ENCODE measurements at places on chromosomes 6 and 20.

GRCh38 chr6:47665112-47665511 lies 33.3 kb upstream of the ADGRF4 start:
- DNase-seq = no peak

- no peak for DNase-seq
These were observed 19.5 kb upstream of the SUMO4 start for GRCh38 chr6:149380523-149380922.

- peak; percentile 75 for DNase-seq
These were observed 2.4 kb downstream of the EDEM2 start for GRCh38 chr20:35144694-35145093.

DNA sequence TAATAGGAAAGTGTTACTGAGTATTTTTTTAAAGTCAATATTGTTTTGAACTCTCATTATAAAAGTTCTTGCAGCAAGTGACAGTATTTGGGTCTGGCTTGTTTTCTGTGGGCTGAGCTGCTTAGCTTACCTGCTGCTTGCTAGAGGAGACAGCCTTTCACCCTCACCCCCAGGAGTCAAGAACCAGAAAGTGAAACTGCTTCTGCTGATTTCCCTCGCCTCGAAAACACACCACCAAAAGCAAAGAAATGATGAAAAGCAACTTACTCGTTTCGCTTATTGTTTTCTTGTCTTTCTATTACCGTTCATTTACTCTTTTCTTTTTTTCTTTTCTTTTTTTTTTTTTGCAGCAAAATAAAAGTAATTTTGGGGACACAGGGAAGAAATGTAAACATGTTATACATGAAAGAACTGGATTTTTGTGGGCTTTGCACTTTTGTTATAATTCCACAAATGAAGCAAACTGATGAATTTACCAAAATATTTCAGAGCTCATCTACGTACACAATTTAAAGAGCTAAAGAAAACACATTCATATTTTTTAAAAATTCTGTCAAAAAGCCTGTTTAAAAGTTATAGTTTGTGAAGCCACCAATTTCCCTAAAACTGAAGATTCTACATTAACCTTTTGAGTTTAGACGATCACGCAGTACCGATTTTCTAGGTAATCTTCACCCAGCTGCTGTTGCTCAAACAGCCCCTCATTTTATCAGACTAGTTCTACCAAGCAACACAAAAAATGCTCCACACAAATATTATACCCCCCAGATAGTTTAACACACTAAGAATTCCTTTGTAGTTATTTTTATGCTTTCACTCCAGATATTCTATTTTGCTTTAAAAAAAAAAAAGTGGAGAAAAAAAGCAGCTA lies 1.7 kb downstream of the SCML4 start:
- DNase-seq = peak; percentile 43

DNA sequence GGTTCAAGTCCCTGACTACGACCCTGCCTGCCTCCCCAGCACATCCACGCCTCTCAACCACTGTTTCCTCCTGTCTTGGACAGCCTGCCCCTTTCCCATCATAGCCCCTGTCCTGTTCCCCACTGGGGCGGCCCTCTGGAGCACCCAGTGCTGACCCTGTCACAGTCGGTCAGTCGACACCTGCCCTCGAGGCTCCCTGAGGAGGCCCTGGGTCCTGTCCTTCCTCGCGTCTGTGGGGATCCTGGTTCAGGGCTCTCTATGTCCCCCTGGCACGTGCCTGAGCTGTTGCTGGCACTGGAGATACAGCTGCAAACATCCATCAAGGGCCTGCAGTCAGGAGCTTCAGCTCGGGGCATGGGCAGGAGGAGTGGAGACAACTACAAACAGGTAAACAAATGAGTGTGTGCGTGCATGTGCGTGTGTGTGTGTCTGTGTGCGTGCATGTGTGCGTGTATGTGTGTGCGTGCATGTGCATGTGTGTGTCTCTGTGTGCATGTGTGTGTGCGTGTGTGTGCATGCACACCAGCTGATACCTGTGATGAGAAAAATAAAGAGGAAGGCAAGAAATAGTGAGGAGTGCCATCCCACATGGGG lies 132.8 kb downstream of the PHACTR3 start:
- DNase-seq = no peak

- DNase-seq = no peak
These were observed 72.5 kb downstream of the TNFRSF21 start for GRCh38 chr6:47237196-47237595.

DNA sequence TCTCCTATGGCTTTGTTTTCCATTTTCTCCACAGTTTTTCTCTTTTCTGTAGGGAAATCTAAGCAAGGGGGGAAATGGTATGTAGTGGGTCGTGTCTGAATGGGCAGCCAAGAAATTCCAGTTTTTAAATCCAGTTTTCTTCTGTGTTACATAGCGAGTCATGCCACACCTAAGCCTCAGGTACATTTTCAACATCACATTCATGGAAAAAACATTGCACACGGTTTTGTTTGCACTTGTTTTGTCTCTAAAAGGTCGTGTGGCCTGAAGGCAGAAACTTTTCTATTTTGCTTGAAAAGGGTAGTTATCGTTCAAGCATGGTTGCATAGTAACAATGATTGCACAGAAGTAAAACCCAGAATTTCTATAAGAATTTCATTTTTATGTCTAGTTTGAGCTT lies 70.5 kb downstream of the MOXD1 start:
- no peak for DNase-seq

DNA sequence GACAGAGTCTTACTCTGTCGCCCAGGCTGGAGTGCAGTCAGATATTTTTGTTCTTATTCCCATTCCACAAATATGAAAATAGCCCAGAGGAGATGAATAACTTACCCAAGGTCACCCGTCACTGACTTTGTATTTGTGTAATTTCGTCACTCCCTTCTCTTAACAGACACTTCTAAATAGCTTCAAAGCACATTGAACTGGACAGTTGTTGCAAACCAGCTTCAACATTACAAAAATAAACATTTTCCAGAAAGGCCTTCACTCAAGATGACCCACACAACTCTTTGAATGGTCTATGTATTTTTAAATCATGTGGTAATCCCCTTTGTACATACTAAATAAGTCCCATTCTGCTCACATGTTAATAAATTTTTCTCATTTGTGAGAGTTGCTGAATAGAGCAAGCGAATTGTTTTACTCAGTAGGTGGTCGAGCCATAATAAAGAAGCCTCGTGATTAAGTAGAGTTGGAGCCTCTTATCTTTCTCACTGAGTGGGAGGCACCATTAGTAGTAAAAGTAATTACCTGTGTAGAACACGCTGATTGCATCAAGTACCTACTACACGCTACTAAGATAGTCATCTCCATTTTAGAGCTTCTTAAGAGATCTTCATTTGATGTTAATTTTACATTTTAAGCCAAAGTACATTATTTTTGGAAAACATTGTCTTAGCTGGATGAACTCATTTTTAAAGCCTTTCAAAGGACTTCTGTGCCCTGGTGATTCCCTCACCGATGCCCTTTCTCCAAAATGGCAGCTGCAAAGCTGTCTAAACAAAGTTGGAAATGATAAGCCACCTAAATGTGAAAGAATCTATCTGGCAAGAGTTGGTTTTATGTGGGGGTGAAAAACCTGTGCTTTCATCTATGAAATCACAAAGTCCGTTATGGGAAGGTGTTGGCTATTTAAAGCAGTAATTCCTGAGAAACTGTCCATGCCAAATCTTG lies 110.0 kb downstream of the TSHZ2 start:
- no peak for DNase-seq

GRCh38 chr20:42678895-42679294 lies 510.8 kb downstream of the PTPRT start:
- DNase-seq = no peak

DNA sequence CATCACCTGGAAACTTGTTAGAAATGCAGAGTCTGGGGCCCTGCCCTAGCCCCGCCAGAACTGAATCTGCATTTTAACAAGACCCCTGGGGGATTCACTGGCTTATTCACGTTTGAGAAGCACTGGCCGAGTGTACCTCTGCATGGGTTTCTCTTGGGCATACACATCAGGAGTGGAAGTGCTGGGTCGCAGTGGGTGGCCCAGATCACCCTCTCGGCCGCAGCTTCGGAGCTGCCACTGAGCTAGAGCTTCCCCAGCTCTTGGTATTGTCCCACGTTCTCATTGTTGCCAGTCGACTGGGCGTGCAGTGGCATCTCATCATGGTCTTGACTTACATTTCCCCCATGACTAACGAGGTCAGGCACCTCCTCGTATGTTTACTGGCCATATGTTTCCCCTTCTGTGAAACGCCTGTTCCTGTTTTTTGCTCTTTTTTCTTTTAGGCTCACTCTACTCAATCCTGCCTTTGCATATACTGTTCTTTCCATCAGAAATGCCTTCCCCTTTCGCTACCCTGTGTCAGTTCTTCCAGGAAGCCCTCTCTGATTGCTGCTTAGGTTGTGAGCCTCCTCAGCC lies 3.0 kb upstream of the DLGAP4 start:
- DNase-seq = no peak

- DNase-seq = no peak
These were observed 102.7 kb upstream of the CNKSR3 start for GRCh38 chr6:154613137-154613676.

DNA sequence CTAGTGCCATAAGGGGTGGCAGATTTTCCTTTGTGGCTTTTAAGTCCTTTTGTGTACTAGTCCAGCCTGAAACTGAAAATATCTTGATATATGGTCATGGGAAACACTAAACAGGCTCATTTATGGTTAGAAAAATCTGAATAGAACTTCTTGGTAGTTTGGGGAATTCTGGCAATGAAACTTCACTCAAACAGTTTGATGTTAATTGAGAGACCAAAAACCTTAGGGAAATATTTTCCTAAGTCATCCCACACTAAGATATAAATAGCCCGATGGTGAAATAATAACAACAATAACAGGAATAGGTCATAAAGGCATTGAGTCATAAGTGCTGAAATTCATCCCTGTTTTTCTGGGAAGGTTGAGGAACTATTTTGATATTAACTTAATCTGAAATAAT lies 146.2 kb upstream of the SMLR1 start:
- no peak for DNase-seq

DNA sequence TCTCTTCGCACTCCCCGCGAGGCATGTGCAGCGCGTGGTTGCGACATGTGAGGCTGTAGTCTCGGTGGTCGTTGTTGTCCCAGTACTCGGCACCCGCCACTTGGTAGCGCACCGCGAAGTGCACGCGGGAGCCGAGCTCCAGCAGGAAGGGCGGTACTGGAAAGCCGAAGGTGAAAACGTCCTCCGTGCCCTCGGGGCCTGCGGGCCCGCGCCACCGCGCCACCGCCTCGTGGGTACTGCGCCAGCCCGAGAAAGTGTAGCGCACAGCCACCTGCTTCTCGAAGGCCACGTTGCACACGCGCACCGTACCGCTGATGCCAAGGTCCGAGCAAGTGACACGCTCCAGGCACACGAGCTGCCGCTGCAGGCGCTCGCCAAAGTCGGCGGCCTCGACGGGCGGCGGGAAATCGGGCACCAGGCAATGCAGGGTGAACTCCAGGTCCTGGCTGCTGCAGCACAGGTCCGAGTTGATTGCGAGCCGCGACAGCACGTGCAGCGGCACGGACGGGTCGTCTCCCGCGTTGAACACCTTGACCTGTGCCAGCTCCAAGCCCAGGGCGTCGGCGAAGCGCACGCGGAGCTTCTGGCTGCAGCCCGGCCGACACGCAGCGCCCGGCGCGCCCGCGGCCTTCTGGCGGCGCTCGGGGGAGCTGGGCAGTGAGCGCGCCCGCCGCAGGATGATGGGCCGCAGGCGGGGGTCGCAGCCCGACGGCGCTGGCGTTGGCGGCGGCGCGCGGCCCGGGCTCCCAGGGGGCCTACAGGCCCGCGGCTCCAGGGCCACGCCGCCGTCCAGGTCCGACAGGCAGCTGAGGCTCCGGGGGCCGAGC lies 840 bp downstream of the PPP1R3D start:
- DNase-seq = no peak

DNA sequence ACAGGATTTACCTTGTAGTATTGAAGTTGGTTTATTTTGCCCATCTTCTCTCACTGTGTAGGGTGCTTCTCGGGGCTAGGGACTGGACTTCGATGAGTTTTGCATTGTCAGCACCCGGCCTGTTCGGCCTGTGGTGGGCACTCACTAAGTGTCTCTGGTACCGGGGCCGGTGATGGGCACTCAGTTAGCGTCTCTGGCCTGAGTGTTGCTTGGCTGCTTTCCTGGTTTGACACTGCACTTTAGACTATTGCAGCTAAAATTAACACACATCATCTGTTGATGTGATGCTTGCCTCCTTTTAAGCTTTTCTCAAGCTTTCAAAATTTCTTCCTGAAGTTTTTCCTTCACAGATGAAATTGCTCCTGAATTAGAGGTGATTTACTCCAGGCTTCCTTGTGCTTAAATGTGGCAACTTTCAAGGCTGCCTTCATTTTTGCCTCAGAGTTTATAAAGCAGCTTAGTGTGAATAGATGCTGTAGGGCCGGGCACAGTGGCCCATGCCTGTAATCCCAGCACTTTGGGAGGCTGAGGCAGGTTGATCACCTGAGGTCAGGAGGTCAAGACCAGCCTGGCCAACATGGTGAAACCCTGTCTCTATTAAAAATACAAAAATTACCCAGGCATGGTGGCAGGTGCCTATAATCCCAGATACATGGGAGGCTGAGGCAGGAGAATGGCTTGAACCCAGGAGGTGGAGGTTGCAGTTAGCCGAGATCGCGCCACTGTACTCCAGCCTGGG lies 41.7 kb upstream of the TULP4 start:
- DNase-seq = no peak

DNA sequence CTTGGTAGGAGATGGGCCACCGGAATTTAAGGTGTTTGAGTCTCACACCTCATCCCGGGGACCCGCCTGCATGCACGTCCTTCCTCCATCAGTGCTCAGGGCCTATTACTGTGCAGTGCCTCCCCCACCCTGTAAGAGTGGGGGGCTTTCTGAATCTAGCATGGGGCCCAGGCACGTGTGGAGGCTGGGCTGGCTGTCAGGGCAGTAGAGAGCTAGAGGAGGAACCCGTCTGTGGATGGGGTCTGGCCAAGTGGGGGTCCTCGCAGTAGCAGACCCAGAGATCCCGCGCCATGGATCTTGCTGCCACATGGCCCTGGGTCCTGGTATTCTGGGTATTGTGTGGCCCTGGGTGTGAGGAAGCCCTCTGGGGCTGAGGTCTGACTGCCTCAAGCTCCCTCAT lies 42.9 kb downstream of the SRC start:
- DNase-seq = no peak

DNA sequence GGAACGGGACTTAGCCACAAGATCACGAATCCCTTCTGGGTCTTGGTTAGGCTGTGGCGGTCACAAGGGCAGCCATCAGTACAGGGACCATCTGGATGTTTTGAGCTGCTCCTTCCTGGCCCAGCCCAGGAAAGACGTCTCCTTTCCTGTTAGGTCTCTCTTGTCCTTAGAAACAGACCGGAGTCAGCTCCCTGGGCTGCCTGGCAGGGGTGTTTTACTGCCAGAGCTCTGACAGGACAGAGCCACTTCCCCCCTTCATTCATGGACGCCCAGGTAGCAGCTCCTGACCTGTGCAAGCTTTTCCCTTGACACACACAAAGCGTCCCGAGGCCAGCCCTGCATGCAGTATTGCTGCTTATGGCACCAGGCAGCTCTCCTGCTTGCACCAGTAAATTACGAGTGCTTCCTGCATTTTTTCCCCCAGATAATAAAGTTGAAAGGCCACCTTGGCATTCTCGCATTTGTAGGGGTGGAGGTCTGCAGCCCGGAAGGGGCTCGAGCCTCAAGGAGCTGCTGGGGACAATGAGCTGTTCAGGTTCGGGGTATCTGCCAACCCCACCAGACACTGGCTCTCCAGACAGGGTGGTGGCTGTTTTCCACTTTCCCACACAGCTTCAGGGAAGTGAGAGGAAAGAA lies 87.4 kb downstream of the NOL4L start:
- no peak for DNase-seq

- no peak for DNase-seq
These were observed 299.1 kb upstream of the PRDM1 start for GRCh38 chr6:105786890-105787655.
